ENCODE measurements at places on chromosomes 2 and 18.
A peak's percentile ranks its signal among the peaks of the same experiment; 100 is the strongest.

- no peak for DNase-seq
Observed at GRCh38 chr2:161233858-161234431, 73.7 kb downstream of the TANK start.

- no peak for DNase-seq
Observed at GRCh38 chr18:25662272-25662671, 310.3 kb upstream of the ZNF521 start.

- DNase-seq = no peak
Observed at GRCh38 chr2:8403876-8404275, 278.0 kb upstream of the ID2 start.

- DNase-seq = no peak
Observed at GRCh38 chr2:189127756-189128155, 51.8 kb downstream of the COL5A2 start.

- no peak for DNase-seq
Observed at GRCh38 chr2:233121856-233122255, 61.7 kb downstream of the INPP5D start.

DNA sequence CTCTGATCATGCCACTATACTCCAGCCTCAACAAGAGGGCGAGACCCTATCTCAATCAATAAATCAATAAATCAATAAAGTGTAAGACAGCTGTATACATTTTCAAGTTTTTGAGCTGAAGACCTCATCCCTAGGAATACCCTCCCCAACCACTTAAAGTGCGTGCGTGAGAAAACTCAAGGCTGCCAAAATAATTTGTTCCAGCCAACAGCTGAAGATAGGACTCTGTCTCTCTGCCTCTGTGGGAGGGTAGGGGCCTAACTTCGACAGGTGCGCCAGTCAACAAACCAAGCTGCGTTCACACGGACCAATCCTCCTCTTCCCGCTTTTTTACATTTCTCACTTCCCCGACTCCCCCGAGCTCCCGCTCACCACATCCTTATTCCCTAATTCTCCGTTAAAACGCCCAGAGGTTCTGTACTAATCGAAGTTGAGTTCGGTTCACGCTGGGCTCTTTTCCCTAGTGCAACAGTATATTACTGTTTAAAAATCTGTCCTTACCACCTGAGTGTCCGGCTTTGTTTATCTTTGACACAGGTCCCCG lies 618 bp downstream of the POLR2D start:
- no peak for DNase-seq

GRCh38 chr2:17835516-17835915 lies 19.3 kb downstream of the MSGN1 start:
- DNase-seq = peak; percentile 39

DNA sequence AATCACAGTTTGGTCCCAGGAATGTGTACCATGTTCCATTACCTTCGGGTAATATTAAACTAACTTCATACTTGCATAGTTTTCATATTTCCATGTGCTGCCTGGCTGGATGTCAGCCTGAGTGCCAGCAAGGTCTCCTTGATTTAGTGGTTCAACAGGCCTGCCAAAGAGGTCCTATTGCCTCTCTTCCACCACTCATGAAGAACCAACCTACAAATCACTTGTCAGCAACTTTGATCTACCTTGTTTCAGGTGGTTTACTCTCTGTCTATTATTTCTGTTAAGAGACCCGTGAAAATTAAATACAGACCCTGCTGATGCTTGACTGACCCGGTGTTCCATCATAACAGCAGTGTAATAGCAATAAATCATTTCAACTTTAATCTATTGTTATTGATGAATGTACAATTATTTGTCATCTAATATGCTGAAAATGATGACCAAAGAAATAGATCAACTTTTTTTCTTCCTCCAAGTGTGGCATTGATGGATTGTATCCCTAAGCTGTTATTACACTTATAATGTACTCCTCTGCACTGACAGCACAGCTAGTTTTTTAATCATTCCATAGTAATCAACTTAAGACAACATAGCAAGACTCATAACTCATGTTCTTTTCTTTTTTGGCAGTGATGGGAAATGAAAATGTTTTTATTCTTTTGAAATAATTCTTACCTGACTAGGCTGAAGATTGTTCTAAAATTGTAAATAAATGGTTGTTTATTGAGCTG lies 1220.2 kb upstream of the ACVR2A start:
- DNase-seq = no peak

GRCh38 chr18:76386886-76387285 lies 108.2 kb downstream of the ZNF516 start:
- DNase-seq = no peak

DNA sequence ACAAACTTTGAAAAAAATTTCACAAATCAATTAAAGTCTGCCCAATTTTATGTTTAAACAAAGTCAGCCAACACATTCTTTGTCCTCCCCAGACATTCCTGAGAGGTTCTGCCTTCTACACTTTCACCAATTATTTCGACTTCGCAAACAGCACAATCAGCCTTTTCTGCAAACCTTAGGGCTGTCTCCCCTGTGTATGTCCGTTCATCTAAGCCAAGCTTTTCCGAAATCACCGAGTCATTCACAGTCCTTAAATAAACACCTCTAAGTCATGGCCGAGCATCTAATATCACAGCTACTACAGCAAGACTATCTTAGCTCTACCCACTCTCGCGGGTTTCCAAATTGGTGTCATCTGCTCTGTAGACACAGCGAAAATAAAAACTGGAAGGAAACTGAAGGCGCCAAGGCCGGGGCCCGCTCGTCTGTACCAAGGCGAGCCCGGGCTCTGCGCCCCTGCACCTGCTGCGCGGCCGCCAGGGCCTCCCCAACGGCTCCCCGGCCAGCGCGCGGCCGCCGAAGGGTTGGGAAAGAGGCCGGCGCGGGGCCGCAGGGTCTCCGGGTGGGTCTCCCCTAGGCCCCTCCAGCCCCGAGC lies 730 bp downstream of the ODC1 start:
- peak; percentile 44 for DNase-seq

DNA sequence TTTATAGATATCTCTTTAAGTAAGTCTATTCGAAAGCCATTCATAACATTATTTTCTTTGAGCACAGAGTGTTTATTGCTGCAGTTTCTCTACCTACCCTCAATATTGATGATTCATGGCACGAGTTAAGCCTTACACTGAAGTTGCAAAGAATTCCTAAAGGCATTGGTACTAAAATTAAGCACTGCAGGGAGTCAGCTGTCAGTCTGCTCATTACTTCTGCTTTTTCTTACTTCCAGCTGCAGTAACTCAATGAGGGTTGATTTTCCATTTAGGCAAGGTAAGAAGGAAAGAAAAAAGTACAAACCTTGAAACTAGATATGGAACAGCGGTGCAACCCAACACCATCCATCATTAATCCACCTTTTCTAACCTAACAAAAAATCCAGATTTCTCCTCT lies 65.2 kb downstream of the RNF152 start:
- no peak for DNase-seq

- DNase-seq = no peak
Observed at GRCh38 chr2:62415019-62415431, 91.0 kb downstream of the TMEM17 start.

- peak; percentile 73 for DNase-seq
Observed at GRCh38 chr2:150619607-150620330, 132.3 kb upstream of the RND3 start.

DNA sequence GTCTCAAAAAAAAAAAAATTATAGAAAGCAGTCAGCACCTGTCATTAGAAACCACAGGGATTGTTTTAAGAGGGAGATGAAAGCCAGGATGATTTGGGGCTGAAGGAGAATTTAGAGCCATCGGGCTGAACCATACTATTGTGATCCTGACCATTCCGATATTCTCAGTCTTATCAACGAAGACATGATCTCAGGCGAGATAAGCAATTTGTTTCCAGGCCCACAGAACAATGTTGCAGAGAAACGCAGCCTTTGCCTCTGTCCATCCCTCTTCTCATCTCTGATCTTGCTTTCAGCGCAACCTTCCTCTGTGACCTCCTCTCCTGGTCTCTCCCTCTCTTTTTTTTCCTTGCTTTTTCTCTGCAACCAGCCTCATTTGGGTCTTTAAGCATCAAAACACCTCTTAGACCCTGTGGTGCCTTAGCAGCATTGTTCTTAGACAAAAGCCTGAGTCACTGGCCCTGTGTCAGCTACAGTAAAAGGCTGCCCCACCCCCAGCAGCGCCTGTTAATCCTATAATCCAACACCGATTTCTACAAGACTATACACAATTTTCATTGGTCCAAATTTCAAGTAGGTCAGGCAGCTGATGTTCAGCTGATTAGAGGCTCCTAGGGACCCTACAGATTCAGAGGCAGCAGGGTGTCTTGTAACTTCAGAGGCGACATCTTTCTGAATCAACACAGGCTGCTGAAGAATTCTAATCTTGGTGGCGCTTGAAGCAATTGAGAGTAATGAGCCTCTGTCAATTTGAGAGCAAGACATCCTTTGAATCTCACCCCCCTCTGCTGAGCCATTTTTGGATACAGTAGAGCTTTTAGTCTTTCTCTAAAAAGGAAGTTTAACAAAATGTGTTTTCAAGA lies 206.0 kb downstream of the NCK2 start:
- peak; percentile 3 for DNase-seq

DNA sequence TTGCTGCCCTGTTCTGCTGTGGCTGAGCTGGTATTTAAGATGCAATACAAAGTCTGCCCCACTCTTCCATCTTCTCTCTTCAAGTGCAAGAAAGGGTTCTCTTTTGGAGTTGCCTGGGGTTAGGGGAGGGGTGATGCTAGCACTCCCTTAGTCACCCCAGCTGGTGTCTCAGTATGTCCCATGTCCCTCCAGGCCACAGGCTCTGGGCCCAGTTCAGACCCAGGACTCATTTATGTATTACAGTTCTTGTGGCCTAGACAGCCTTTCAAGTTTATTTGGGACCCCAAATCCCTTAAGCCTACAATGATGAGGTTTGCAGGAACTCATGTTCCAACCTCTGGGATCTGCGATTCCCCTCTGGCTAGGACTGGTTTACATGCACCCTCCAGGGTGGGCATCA lies 47.2 kb upstream of the CCDC141 start:
- no peak for DNase-seq

GRCh38 chr2:36174920-36175319 lies 180.7 kb upstream of the CRIM1 start:
- DNase-seq = no peak

DNA sequence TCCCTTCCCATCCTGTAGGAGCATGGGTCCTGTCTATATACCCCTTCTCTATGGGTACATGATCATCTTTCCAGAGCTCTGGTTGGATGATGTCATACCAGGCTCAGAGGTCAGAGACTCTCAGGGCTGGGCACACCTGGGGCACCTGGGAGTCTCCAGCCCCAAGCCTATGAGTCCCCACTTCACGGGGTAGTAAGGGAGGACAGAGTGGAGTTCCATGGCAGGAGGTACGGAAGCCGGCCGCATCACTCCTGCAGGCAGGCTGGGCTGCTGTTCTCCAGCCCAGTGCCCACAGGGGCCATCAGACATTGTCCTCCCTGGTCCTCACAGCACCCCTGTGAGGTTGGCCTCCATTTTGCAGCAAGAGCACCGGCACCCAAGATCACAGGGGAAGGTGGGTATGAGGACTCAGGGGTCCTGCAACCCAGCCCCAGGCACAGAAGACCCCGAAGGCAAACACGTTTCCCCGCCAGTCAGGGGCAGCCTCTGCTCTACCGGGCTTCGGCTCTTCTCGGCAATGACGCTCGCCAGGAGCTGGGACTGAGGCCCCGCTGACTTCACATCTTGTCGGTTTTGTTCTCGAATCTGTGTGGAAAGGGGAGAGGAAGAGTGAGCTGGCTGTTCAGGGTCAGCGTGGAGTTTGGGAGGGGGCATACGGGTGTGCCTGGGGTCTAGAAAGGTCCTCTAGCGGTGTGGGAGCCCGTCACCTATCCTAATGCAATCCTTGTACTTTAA lies 91.5 kb downstream of the ADD2 start:
- no peak for DNase-seq

All from astrocyte of the spinal cord (primary cell).